Uterus (tissue), 4 donors: ENCODE measurements at places on chromosomes 2 and 18.

DNA sequence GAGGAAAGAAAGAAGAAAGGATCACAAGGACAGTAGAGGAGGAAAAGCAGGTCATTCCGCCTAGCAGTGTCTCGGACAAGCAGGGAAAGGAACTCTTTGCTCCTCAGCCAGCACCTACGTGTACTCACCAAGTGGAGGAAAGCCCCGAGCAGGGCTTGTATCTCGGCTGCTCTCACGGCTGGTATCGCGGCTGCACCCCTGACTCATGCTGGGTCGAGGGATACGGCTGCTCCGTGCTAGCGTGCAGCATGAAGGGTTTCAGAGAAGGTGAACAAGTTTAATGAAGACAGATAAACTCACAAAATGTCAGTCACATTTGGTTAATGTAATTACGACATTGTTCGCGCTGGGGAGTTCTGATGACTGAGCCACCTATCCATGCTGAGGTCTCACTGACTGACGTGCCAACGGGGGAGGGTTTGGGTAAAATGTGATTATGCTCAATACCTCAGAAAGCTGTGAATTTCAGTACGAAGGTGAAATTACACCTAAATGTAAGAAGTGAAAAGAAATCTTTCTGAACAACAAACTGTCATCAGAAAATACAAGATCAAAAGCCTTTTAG, 112.1 kb upstream of the RNU4ATAC start:
- H3K36me3 ChIP-seq, result no peaks in the 10 kb centered on the region
- H3K4me1 ChIP-seq, result no peaks in the 10 kb centered on the region
- H3K27ac ChIP-seq, result no peak overlapping the region
- DNase-seq, result no peak
- H3K27me3 ChIP-seq, result no peaks in the 10 kb centered on the region

DNA sequence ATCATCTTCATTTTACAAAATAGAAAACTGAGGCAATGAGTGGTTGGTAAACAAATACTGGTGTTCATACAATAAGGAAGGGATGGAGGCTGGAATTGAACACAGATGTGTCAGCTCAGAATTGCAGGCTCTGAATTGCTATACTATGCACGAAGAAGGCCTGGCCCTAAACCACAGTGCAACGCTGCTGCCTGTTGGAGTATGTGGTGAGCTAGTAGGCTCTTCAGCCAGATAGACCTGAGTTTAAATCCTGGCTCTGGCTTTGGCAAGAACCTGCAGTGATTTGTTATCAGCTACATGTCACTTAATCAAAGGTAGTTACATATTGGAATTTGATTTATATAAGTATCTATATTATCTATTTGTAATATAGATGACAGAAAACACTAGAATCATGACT, 1602.4 kb upstream of the CELF4 start:
- H3K27ac ChIP-seq, result no peak overlapping the region
- H3K36me3 ChIP-seq, result no peaks in the 10 kb centered on the region
- no peaks in the 10 kb centered on the region for H3K27me3 ChIP-seq
- H3K4me1 ChIP-seq, result no peaks in the 10 kb centered on the region

- H3K4me3 ChIP-seq, result no peak overlapping the region
- H3K4me1 ChIP-seq, result no peaks in the 10 kb centered on the region
- H3K36me3 ChIP-seq, result no peaks in the 10 kb centered on the region
- no peaks in the 10 kb centered on the region for H3K27me3 ChIP-seq
Observed at GRCh38 chr2:39902103-39902502, 123.0 kb upstream of the THUMPD2 start.

- no peak overlapping the region for H3K27ac ChIP-seq
- no peak overlapping the region for H3K4me3 ChIP-seq
- no peak for DNase-seq
- no peaks in the 10 kb centered on the region for H3K27me3 ChIP-seq
Observed at GRCh38 chr2:240224676-240225075, 84.2 kb upstream of the OTOS start.

DNA sequence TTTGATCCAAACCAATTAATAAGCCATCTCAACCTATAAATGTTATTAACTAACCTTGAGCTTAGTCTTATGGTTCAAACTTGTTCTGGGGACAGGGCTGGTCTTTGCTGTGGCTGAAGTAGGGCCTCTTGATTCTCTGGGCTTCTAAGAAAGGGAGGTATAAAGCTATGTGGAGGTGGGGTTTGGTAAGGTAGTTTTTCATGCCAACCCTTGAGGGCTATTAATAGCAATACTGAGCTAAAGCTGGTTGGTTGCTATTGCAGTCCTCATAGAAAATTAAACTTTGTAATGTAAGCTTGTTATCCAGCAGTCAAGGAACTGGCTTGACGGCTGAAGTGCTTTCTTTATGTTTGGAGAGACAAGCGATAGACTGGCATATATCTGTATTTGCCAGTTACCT, 112.1 kb downstream of the RND3 start:
- H3K27me3 ChIP-seq, result no peaks in the 10 kb centered on the region
- no peaks in the 10 kb centered on the region for H3K36me3 ChIP-seq
- H3K27ac ChIP-seq, result no peak overlapping the region
- DNase-seq, result no peak
- H3K4me1 ChIP-seq, result no peaks in the 10 kb centered on the region

DNA sequence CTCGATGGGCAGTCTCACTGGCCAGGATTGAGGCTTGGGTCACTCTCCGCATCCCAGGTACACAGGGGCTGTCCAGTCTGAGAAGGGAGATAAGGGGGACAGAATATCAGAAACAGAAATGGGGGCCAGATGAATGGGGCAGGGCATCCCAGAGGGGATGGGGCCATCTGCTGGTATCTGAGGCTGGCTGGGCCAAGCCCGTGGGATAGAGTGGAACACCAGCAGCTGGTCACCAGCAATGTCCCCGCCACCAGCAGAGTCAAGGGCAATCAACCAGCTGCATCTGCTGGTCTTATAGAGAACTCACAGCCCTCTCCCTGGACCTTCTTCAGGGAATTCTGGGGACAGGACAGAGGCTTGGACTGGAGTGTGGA, 128.8 kb upstream of the HAAO start:
- H3K4me1 ChIP-seq, result peaks cover 21% of the 10 kb centered on the region
- no peaks in the 10 kb centered on the region for H3K36me3 ChIP-seq
- no peak for DNase-seq
- no peaks in the 10 kb centered on the region for H3K27me3 ChIP-seq
- H3K4me3 ChIP-seq, result no peak overlapping the region

DNA sequence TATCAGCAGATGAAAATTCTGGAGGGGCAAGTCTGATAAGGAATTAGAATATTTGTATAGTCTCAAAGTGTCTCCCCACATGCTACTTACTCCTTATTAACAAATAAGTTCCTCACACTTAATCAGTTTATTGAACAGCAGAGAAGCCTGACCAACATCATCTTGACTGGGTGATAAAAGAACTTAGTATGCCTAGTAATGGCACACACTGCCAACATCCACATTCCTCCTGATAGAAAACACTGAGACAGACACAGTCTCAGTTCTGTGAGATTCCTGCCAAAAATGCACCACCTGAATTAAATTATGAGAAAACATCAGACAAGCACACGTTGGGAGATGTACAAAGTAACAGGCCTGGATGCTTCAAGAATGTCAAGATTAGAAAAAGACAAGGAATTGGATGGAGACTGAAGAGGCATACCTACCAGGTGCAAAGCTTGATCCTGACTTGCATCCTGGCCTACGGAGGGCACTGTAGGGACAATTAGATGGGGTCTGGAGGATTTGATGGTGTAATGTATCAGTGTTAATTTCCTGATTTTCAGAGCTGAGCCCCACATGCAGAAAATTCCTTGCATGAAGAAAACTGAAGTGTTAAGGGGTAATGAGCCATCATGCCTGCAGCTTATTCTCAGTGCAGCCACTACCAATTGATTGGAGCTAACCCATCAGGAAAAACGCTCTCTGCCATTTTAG, 200.4 kb upstream of the SH3BP4 start:
- H3K27me3 ChIP-seq, result no peaks in the 10 kb centered on the region
- H3K36me3 ChIP-seq, result no peaks in the 10 kb centered on the region
- no peak for DNase-seq
- no peak overlapping the region for H3K27ac ChIP-seq
- H3K4me1 ChIP-seq, result no peaks in the 10 kb centered on the region

GRCh38 chr2:37020212-37020886, 54.0 kb upstream of the STRN start:
- H3K4me1 ChIP-seq, result peaks cover 6% of the 10 kb centered on the region
- peak overlapping the region; percentile 28 for H3K27ac ChIP-seq
- no peaks in the 10 kb centered on the region for H3K36me3 ChIP-seq
- DNase-seq, result peak; percentile 70

GRCh38 chr18:59565957-59566356, 131.3 kb downstream of the CCBE1 start:
- H3K4me3 ChIP-seq, result no peak overlapping the region
- no peaks in the 10 kb centered on the region for H3K27me3 ChIP-seq
- no peaks in the 10 kb centered on the region for H3K36me3 ChIP-seq
- H3K27ac ChIP-seq, result no peak overlapping the region
- DNase-seq, result no peak

DNA sequence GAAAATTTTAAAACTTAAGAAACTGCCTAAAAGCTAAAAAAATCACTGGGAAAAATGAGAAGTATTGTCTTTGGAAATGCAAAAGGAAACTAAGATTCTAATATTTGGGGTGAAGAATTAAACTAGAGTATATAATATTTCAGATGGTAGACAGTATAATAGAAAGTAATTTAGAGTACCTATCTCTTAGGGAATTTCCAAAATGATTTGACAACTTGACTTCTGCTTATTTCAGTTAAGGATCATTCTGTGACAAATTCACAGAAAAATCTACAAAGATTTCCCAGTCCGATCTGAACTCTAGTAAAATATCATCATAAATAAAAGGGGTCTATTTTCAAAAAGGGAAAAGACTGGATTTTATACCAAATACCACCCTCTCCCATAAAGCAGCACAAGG, 99.6 kb downstream of the ATAD2B start:
- H3K36me3 ChIP-seq, result no peaks in the 10 kb centered on the region
- no peak overlapping the region for H3K4me3 ChIP-seq
- no peaks in the 10 kb centered on the region for H3K27me3 ChIP-seq
- DNase-seq, result no peak
- H3K27ac ChIP-seq, result no peak overlapping the region
- H3K4me1 ChIP-seq, result no peaks in the 10 kb centered on the region

GRCh38 chr18:44887227-44887631, 206.5 kb downstream of the SETBP1 start:
- peak overlapping the region; percentile 81 for H3K27ac ChIP-seq
- H3K36me3 ChIP-seq, result no peaks in the 10 kb centered on the region
- no peak overlapping the region for H3K4me3 ChIP-seq
- DNase-seq, result no peak

DNA sequence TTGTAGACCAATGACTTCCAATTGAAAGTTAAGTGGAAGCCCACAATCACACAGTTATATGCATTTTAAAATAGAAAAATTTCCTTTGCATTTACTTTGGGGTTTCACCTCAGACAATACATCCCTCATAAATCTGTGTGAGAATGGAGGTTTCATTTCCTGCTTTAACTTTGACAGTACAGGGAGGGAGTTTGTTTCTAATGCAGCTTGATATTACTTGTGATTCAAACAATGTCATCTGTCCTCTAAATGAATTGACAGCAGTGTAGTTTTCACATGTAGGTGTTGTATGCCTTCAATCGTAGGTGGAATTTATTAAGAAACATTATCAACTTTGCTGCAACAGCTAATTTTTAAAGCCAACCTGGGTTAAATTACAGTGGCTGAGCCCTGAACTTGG, 75.2 kb downstream of the TMEFF2 start:
- H3K27ac ChIP-seq, result no peak overlapping the region
- DNase-seq, result no peak
- H3K4me1 ChIP-seq, result no peaks in the 10 kb centered on the region
- no peaks in the 10 kb centered on the region for H3K36me3 ChIP-seq
- H3K27me3 ChIP-seq, result no peaks in the 10 kb centered on the region

- no peak overlapping the region for H3K27ac ChIP-seq
- DNase-seq, result no peak
- H3K4me1 ChIP-seq, result no peaks in the 10 kb centered on the region
- H3K4me3 ChIP-seq, result no peak overlapping the region
Observed at GRCh38 chr18:57569133-57569532, 17.4 kb downstream of the FECH start.

- no peak overlapping the region for H3K27ac ChIP-seq
- no peaks in the 10 kb centered on the region for H3K36me3 ChIP-seq
- DNase-seq, result no peak
- H3K4me3 ChIP-seq, result no peak overlapping the region
- H3K4me1 ChIP-seq, result no peaks in the 10 kb centered on the region
Observed at GRCh38 chr2:65647249-65647842, 214.9 kb upstream of the SPRED2 start.
